ENCODE measurements at places on chromosomes 16 and 17.

GRCh38 chr16:23464196-23464595, 11.2 kb upstream of the COG7 start:
- DNase-seq: no peak

DNA sequence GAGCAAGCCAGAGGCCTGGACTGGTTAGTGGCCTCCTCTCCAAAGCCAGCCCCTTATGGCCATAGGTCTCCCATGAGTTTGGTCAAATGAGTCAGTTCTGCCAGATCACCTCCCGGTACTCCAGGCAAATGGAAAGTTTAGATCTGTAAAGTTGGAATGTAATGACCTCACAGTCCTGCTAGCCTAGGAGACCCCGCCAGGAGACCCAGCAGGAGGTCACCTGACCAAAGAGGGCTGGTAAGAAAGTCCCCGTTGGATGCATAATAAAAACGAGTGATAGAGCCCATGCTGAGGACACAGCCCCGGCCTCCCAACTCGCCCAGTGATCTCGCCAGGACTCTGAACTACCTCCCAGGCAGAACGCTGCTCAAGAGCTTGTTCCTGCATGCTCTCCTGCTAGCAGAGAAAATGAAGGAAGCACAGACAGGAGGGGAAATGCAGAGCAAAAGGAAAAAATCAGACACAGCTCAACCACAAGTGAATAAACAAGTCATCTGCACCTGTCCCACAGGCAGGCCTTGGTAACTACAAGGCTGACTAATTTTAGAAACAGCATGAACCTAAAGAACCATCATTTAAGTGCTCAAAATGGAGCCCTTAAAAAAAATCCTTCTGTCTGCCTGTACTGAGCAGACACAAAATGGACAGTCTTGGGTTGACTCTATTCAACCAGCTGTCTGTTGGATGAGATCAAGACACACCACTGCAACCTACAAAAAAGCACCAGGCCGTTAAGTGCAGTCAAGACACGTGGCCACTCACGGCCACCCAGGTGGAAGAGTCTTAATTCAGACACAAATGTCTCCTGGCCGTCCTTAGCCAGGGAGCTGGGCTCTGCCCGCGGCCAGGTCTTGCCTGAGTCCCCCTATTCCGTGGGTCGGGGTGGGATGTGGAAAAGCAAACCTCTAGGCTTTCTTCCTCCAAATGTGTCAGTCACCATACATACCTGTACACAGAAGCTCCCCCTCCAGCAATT, 9.2 kb downstream of the CDIP1 start:
- no peak for DNase-seq

DNA sequence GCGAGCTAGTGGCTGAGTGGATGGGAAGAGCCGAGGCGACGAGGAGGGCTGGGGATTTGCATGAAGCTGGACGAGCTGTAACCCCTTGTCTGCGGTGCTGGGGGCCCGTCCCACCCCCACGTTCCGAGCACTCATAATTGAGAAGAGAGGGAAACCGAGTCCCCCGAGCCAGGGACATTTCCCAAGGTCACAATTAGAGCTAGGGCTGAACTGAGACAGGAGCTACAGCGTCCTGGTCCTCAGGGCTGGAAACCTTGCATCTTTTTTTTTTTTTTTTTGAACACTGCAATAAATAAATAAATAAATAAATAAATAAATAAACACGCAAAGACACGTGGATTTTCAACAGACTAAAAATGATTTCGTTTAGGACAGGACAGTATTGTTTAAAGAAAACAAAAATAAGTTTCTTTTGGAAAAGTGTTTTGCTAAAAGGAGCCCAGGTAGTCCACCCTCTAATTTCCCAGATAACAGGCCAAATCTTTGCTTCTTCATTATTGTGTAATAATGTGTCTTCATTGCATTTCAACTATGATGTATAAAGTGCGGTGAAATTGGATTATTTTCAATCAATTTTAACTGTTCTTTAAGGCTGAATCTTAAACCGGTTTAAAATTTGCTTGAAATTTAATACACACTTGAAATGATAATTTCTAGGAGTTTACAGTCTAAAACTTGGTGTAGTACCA, 992 bp downstream of the GDPD1 start:
- DNase-seq: no peak

GRCh38 chr17:182050-182751, 751 bp upstream of the DOC2B start:
- no peak for DNase-seq

- no peak for DNase-seq
Observed at GRCh38 chr16:23587726-23588125, 8.4 kb downstream of the NDUFAB1 start.

DNA sequence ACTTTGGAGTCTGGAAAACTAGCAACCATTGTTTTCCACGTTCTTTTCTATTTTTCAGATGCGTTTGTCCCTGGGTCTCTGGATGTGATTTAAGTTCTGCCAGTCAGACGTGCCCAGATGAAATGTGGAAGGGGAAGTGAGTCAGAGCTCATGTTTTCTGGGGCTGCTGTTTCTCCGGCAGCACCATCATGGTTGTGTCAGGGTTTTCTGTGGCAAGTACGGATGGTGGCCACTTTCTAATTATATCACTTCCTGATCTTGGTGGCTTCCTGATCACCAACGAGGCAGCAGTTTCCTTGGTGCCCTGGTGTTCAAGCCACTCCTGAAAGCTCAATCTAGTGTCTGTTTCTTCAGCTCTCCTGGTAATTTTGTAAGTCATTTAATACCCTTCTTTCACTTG, 31.4 kb upstream of the PMFBP1 start:
- DNase-seq: peak; percentile 23
